CD8-positive, alpha-beta memory T cell (primary cell): ENCODE measurements at places on chromosomes 5 and 9. TPM values are rescaled to one million over a fixed set of nuclear protein-coding genes. Genes with fewer than 3 reads are reported as not detected.

DNA sequence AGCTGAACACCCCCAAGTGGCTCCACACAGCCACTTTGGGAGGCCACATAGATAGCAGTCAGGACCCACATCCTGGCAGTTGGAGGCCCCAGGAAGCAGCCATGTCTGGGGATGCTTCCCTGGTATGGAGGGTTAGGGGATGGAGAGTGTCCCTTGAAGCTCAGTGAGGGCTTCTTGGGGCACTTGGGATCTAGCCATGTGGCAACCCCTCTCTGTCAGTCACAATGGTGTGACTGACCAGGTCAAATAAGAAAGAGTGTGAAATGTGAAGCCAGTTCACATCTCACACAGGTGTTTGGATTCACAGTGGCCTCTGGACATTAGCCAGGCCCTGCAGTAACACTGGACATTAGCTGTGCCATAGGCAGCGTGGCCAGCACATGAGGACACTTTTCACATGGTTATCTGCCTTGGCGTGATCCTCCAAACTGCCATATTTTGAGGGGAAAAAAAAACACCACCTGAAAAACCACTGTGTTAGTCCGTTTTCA is 53.9 kb upstream of the IL17B start:
- DNase-seq, result no peak

GRCh38 chr9:99166149-99166548 is 55.6 kb downstream of the ALG2 start:
- DNase-seq, result no peak

DNA sequence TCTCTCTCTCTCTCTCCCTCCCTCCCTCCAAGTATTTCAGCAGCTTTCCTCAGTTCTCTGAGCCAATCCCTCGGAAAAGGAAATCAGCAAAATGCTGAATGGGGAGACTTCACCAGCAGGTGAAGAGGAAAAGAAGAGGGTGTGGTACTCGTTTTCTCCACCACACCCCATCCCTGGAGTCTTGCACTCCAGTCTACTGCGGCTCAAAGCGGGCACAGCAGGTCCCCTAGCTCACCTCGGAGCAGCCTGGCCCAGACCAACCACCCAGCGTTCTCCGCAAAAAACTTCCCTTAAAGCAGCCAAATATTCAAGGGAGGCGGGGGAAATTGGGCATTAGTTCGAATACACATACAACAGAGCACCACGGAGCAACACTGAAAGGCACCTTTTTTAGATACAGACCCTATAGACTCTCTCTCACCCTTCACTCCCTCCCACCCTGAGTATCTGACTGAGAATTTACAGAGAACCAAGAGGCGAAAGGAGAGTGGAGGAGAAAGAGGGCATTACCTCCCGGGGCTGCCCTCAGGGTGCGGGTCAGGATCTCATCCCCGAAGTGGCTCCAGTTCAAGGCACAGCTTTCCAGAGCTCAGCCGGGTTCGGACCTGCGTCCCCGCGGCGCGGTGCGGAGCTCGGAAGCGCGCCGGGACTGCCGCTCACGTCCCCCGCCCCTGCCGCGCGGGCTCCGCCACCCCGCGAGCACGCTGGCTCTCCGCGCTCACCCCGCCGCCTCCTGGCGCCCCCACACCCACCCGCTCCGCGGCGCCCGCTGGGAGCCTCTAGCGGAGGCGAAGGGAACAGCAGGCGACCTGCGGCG is 1638.5 kb upstream of the C9orf72 start:
- no peak for DNase-seq

ISL1 gene
- total RNA-seq, result not detected

GRCh38 chr5:134267366-134268018 is 41.6 kb upstream of the PPP2CA start:
- DNase-seq, result no peak
